ENCODE measurements at places on chromosomes 1 and 21. TPM values are rescaled to one million over a fixed set of nuclear protein-coding genes. Genes with fewer than 3 reads are reported as not detected.

FAM177B gene
- polyA plus RNA-seq = not detected

AGT gene
- 23.8 TPM for polyA plus RNA-seq

SPATA46 gene
- polyA plus RNA-seq = not detected

SPAG17 gene
- polyA plus RNA-seq = 0.66 TPM

LPAR3 gene
- 5.1 TPM for polyA plus RNA-seq

RUSC1 gene
- 26.7 TPM for polyA plus RNA-seq

SLC45A1 gene
- 0.34 TPM for polyA plus RNA-seq

C1QTNF12 gene
- not detected for polyA plus RNA-seq

FOXD3 gene
- polyA plus RNA-seq = not detected

TRIM46 gene
- polyA plus RNA-seq = 2.9 TPM

AMY2A gene
- 0.38 TPM for polyA plus RNA-seq

FAM72D gene
- 7.0 TPM for polyA plus RNA-seq

RASSF5 gene
- polyA plus RNA-seq = 40.9 TPM

MTFR1L gene
- polyA plus RNA-seq = 251 TPM

RGS18 gene
- not detected for polyA plus RNA-seq

SELL gene
- polyA plus RNA-seq = not detected

ERICH3 gene
- not detected for polyA plus RNA-seq

HSD3B2 gene
- polyA plus RNA-seq = not detected

TEX38 gene
- polyA plus RNA-seq = 1.4 TPM

TFF1 gene
- not detected for polyA plus RNA-seq

KRTAP8-1 gene
- polyA plus RNA-seq = not detected

AGBL4 gene
- polyA plus RNA-seq = not detected

GJB4 gene
- polyA plus RNA-seq = not detected

ARTN gene
- polyA plus RNA-seq = 50.5 TPM

EPHB2 gene
- 38.8 TPM for polyA plus RNA-seq

SERBP1 gene
- 136 TPM for polyA plus RNA-seq

BEST4 gene
- 1.4 TPM for polyA plus RNA-seq

ZNF684 gene
- 8.2 TPM for polyA plus RNA-seq

NPHP4 gene
- 6.4 TPM for polyA plus RNA-seq

HRNR gene
- polyA plus RNA-seq = not detected

USH2A gene
- polyA plus RNA-seq = not detected

RGS7 gene
- polyA plus RNA-seq = not detected

NCF2 gene
- polyA plus RNA-seq = 0.19 TPM

LCE1F gene
- polyA plus RNA-seq = not detected

VASH2 gene
- 2.8 TPM for polyA plus RNA-seq

AADACL4 gene
- not detected for polyA plus RNA-seq

DUSP23 gene
- 53.4 TPM for polyA plus RNA-seq

PPIAL4G gene
- polyA plus RNA-seq = not detected

PIGV gene
- polyA plus RNA-seq = 11.7 TPM

PLPP3 gene
- polyA plus RNA-seq = 41.3 TPM

SAMSN1 gene
- polyA plus RNA-seq = 1.0 TPM

TRAF3IP3 gene
- 0.99 TPM for polyA plus RNA-seq

TBX19 gene
- polyA plus RNA-seq = 1.7 TPM

SYT6 gene
- 0.44 TPM for polyA plus RNA-seq

CPLANE2 gene
- 9.1 TPM for polyA plus RNA-seq

EXO1 gene
- polyA plus RNA-seq = 3.4 TPM

FAM167B gene
- polyA plus RNA-seq = 4.6 TPM

SH2D1B gene
- polyA plus RNA-seq = 0.26 TPM

MIXL1 gene
- polyA plus RNA-seq = 11.1 TPM

ZNF124 gene
- polyA plus RNA-seq = 8.0 TPM

TTLL10 gene
- polyA plus RNA-seq = not detected

RGS16 gene
- 2.0 TPM for polyA plus RNA-seq

INSRR gene
- 0.30 TPM for polyA plus RNA-seq

RORC gene
- not detected for polyA plus RNA-seq

ADGRL4 gene
- 1.6 TPM for polyA plus RNA-seq

C1orf94 gene
- polyA plus RNA-seq = not detected

PADI2 gene
- polyA plus RNA-seq = 0.11 TPM

ADSS2 gene
- 23.8 TPM for polyA plus RNA-seq
